Left renal pelvis (tissue), 4 donors: ENCODE measurements at places on chromosomes 16 and 17.

GRCh38 chr17:49575679-49576087, at the start of gene NXPH3:
NXPH3 (plus strand) TSS chr17:49575871; CDS start chr17:49576220, 349 bp downstream.
- DNase-seq = no peak

DNA sequence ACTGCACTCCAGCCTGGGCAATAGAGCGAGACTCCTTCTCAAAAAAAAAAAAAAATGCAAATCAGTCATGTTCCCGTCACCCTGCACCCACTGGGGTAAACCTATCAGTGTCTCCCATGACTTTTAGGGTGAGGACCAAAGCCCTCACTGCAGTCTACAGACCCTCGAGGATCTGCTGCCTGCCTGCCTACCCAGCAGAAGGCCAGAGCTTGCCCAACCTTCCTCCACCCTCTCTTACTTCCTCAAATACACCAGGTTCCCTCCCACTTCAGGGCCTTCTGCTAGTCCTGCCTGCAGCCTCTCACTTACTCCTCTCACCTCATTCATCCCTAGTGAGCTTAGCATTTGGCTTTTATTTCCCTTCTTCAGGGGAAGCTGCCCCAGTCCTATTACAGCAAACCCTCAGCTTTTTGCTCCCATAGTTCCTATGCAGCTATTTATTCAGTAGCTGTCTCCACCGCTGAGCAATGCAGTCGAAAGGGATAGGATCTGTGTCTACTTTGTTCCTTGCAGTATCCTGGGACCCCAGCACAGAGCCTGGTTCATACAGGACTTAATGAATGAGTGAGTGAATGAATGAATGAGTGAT, 17.8 kb upstream of the TOB1 start:
- no peak for DNase-seq

- no peak for DNase-seq
Measured at GRCh38 chr17:57455063-57455914, 199.0 kb downstream of the MSI2 start.

DNA sequence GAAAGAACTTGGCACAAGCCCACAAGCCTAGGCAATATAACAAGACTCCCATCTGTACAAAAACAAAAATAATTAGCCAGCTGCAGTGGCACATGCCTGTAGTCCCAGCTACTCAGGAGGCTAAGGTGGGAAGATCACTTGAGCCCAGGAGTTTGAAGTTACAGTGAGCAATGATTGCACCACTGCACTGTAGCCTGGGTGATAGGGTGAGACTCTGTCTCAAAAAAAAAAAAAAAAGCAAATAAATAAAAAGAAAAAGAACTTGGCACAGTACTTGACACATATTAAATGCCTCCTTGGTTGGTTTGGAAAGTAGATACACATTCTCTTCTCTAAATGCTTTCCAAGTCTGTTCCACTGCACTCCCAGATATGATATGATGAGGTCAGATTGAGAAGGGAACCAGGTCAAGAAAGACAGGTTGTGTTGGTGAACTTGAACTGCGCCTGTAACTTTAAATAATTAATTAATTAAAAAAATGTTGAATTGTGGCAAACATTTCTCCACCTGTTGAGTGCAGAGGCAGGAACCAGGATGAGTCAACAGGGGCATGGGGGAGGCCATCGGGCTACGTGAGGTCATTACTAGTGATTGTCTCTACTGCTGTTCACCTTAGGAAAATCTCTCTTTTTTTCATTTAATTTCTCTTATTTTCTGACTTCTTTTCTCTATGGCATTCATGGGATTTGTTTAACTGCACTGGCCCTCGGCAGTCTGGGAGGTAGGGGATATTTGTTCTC, 25.9 kb upstream of the EFCAB13 start:
- no peak for DNase-seq

DNA sequence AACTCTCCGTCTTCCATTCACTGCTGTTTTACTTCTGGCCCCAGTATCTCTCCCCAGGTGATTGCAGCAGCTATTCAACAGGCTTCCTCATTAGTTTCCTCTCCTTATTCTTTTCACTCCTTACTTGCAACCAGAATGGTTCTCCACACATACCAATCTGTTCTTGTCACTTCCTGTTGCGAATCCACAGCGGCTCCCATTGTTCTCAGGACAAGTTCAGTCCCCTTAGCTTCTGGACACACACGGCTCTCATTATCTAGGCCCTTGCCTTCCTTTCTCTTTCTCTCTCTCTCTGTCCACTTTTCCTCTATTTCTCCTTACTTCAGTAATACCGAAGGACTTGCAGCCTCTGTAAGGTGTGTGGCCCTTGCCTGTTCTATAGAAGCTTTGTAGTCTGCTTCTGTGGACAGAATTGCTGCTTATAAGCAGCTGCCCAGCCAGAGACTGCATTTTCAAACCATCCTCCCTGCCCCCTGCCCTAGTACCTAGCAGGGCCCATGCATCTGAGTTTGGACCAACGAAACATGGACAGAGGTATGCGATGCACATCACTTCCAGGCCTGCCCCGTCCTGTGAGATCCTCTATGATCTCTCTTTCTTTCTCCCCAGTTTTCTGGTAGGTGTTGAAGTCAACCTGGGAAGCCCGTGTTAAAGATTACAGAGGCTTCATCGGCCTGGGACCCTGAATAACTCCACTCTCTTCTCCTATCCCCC, 45.7 kb downstream of the VAT1L start:
- no peak for DNase-seq

- no peak for DNase-seq
Measured at GRCh38 chr17:1286379-1287106, 7.1 kb downstream of the TRARG1 start.

GRCh38 chr16:85605051-85605911, 7.8 kb upstream of the GSE1 start:
- DNase-seq = no peak

- DNase-seq = no peak
Measured at GRCh38 chr17:8380049-8380448, 2.9 kb downstream of the RPL26 start.

GRCh38 chr17:75980188-75981018, 1.4 kb downstream of the TEN1 start:
- DNase-seq = no peak

DNA sequence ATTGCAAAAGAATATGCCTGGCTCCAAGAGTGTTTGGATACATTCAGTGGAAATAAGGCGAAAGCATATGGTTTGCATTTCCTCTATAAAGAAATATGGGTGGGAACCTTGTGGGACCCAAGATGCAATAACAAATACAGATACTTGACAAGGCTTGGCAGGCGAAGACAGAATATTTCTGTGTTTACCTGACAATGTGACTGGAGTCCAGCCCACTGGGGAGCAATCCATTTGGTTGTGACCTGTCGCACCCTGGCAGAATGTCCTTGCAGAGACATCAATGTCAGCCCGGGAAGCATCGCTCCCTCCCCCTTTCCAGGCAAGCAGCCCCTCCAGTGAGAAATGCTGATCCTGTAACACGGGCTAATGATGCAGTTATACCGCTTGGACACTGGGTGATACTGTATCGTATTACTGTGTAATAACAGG, 296.6 kb downstream of the MAF start:
- no peak for DNase-seq
